Esophagus muscularis mucosa (tissue), 4 donors: ENCODE measurements at places on chromosomes 2 and 18. TPM values are rescaled to one million over a fixed set of nuclear protein-coding genes. Genes with fewer than 3 reads are reported as not detected.

RPRD1A gene
- 73.9 TPM for total RNA-seq

DCC gene
- total RNA-seq: 0.46 TPM

ERMN gene
- total RNA-seq: under 0.01 TPM

NT5C1B gene
- total RNA-seq: not detected

TGFA gene
- 0.84 TPM for total RNA-seq

CDK15 gene
- 3.9 TPM for total RNA-seq

MERTK gene
- total RNA-seq: 31.0 TPM

TRIM54 gene
- total RNA-seq: not detected

GULP1 gene
- total RNA-seq: 27.1 TPM

PLEK gene
- 5.8 TPM for total RNA-seq

KIAA2012 gene
- total RNA-seq: not detected

SCYGR4 gene
- total RNA-seq: not detected

PLCL1 gene
- total RNA-seq: 67.3 TPM

CPLX4 gene
- not detected for total RNA-seq

EGR4 gene
- total RNA-seq: 0.17 TPM

NEU4 gene
- total RNA-seq: not detected
